Umbilical cord (tissue), 2 donors: ENCODE measurements at places on chromosomes 6 and 20.
A peak's percentile ranks its signal among the peaks of the same experiment; 100 is the strongest.

DNA sequence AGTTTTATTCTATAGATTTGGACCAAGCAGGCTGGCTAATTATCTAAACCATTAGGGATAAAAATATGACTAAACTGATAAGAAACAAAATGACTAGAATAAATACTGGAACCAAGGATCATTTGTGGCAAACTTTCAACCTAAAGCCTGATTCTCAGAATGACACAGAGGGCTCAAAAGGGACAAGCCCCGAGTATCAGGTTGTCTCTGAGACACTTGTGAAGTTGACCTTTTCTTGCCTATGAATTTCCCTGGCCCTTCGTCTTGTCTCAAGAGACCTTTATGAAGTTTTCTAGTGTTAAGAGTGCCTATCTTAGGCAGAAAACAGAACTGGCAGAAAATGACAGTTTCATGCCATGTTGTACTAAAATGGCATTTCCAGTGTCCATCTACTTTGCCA lies 68.3 kb downstream of the IMPG1 start:
- no peak for DNase-seq

GRCh38 chr6:52532457-52532856 lies 44.4 kb downstream of the TRAM2 start:
- no peak for DNase-seq

GRCh38 chr6:33126101-33126714 lies 50.4 kb downstream of the HLA-DPB1 start:
- DNase-seq, result peak; percentile 9

DNA sequence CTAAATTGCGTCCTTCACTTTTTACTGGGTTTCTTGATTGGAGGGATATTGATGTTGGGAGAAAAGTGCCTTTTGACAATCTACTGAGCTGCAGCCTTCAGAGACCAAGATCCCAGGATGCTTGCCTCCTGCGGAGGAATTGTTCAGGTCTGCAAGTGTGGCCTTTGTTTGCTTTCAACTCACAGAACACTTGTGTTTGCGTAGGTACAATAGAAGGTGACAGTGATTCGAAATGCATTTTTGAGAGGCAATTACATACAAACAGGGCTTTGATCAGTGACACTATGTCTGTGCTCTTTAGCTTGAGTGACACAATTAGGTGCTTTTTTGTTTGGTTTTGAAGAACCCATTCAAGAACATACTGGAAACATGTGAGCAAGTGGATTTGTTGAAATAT lies 600.6 kb downstream of the QKI start:
- no peak for DNase-seq
